ENCODE measurements at places on chromosomes 12 and 14.

- no peak for DNase-seq
These were observed 668 bp downstream of the TRIP11 start for GRCh38 chr14:92039063-92039718.

DNA sequence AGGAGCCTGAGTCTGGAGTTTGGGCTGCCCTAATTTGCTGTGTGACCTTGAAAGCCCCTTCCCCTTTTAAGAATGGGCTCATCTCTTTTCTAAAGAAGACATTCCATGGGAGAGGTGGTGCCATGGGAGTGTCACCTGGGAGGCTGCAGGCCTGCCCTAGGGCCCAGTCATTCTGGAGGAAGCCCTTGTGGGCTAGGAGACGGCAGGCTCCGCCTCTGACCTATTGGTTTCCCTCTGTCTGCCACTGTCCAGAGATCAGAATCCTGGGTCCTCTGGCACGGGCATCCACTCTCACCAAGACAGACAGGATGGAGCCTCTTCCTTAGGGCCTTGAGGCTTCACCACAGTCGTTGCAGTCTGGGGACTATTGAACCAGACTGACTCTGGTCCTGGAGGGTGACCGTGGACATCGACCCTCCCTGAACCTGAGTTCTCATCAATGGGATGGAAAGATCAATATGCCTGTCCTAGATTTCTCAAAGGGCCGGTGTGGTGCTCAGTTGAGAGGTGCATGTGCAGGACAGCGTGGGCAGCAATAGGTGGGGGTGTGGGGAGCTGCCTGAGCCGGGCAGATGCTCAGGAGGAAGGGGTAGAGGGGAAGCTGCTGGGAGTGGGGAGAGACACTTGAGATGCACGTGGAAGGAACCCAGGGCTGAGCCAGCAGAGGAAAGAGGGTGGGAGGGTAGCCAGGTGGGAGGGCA is 12.2 kb upstream of the CLMN start:
- DNase-seq, result no peak

GRCh38 chr12:42985506-42985905 is 396.0 kb upstream of the PRICKLE1 start:
- DNase-seq, result no peak

- DNase-seq, result no peak
These were observed 48.7 kb upstream of the CDKN3 start for GRCh38 chr14:54348001-54348611.

GRCh38 chr12:130300737-130301535 is 36.8 kb upstream of the PIWIL1 start:
- DNase-seq, result no peak
